ENCODE measurements at places on chromosomes 16 and 17.

- no peak for DNase-seq
These were observed 347.7 kb upstream of the KIF2B start for GRCh38 chr17:53475002-53475401.

DNA sequence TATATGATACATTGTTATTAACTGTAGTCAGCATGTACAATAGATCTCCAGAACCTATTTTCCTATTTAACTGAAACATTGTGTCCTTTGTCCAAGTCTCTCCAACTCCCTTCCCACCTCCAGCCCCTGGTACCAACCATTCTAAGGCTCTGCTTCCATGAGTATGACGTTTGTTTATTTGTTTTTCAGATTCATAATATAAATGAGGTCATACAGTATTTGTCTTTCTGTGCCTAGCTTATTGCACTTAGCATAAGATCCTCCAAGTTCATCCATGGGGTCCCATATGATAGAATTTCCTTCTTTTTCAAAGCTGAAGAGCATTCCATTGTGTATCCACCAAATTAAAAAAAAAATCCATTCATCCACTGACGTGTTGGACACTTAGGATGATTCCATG, 39.4 kb downstream of the OTOA start:
- DNase-seq: no peak

- no peak for DNase-seq
These were observed 13.0 kb downstream of the PIP4K2B start for GRCh38 chr17:38786372-38786771.

GRCh38 chr17:66373944-66374817, 71.8 kb downstream of the PRKCA start:
- DNase-seq: no peak

GRCh38 chr17:1736348-1737281, 6.1 kb upstream of the SERPINF2 start:
- DNase-seq: no peak

GRCh38 chr16:54199487-54200160, 87.0 kb downstream of the IRX3 start:
- DNase-seq: no peak

DNA sequence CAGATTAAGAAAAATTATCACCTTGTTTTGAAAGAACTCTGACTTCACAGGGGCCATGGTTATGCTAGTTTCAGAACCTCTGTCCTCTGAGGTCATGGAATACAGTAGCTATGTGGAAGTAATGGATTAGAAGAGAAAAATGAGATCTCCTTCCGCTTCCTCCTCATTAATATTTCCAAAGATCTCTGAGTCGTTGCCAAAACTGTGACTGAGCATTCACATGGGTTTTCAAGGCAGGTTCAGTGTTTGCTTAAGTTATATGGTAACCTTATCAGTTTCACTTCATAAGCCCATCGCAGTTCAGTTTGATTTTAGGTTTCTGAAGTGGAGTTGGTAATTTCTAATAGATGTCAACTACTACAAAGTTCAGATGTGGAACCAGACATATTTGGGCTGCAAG, 321.2 kb upstream of the SOX9 start:
- DNase-seq: no peak

GRCh38 chr16:63890081-63890480, 1231.8 kb downstream of the CDH11 start:
- DNase-seq: peak; percentile 34

GRCh38 chr16:87978127-87978526, 26.9 kb downstream of the BANP start:
- DNase-seq: no peak

GRCh38 chr17:13539421-13539820, 62.3 kb downstream of the HS3ST3A1 start:
- DNase-seq: no peak

DNA sequence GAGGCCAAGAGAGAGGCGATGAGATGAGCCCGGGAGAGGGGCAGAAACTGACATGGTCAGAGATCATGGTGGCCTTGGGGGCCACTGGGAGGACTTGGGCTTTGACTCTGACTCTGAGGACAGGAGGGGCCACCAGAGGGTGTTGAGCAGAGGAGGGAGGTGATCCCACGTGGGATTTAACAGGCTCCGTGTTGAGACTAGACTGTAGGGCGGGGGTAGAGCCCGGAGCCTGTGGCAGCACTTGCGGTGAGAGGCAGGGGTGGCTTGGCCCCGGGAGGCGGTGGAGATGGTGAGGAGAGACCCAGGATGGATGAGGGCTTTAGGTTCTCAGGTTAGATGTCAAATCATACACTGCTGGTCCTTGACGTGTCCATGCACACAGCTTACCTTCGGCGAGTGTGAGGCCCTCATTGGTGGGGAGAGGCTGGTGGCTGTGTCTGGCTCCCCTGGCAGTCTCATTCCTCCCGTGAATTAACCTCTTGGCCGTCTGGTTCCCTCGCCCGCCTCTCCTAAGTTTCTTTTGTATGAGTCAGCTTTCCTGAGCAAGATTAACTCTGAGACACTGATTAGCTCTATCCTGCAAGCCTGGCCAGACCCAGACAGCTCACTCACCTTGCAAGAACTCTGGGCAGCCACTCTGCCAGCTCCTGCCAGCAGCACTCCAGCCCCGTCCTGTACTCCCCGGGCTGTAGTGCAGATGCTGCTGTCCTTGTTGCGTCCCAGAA, 39.7 kb downstream of the VPS35L start:
- peak; percentile 52 for DNase-seq
